ENCODE measurements at places on chromosomes 13 and 19.

DNA sequence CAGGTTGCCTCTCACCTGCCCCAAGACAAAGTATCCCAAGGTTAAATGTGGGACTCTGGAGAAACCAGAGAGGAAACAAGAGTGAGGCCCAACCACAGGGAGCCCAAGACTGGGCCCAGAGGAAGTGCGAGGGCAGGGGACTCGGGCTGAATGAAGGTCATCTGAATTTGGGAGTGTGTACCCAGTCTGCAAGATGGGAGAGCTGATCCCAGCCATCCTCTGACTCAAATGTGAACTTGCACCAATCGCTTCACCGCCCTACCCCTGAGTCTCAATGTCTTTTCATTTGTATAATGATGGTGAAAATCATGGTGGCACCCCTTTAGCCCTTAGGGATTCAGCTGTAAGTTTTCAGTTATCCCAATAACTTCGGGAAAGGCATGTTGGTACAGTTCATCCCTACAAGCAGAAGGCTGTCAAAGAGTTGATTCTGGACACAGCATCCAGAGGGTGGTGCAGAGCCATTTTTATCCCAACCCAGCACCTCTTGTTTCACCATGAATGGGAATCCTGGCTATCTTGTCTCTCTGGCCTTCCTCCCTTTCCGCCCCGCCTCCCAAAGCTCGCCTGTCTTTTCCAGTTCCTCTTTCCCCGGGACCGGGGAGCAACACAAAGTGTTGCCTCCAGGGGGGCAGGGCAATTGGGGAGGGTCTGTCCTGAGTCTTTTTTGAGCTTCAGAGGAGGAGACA is 123.4 kb downstream of the NUFIP1 start:
- DNase-seq: no peak

DNA sequence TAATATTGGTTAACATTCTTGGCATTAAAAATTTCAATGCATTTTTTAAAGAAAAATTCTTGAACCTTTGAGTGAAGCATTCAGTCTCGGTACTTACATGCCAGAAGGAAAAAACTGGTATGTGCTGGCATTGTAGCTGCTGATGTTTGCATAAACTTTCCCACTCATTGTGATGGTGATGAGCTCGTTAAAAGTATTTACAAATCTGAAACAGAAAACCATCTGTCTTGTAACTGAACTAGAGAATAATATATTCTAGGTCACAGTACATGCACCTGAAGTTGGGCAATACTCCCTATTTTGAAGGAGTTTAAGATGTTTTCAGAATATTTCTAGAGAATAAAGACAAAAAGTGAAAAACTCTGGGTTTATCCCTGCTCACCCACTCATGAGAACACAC is 64.1 kb downstream of the SLC15A1 start:
- DNase-seq: no peak

DNA sequence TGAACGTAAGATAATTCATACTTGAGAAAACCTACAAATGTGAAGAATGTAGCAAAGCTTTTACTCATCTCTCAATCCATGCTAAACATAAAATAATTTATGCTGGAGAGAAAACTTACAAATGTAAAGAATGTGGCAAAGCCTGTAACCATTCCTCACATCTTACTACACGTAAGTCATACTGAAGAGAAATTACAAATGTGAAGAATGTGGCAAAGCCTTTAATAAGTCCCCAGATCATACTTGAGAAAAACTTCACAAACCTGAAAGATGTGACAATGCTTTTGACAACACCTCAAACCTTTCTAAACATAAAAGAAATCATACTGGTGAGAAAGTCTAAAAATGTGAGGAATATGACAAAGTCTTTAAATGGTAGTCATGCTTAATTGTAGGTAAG is 89.4 kb downstream of the ZNF675 start:
- DNase-seq: no peak

GRCh38 chr13:30757026-30757742 is 21.8 kb downstream of the ALOX5AP start:
- no peak for DNase-seq

- DNase-seq: no peak
Measured at GRCh38 chr19:55544776-55545439, 435 bp downstream of the SBK3 start.

All from fibroblast of skin of scalp (primary cell).